ENCODE measurements at places on chromosomes 4 and X.

DNA sequence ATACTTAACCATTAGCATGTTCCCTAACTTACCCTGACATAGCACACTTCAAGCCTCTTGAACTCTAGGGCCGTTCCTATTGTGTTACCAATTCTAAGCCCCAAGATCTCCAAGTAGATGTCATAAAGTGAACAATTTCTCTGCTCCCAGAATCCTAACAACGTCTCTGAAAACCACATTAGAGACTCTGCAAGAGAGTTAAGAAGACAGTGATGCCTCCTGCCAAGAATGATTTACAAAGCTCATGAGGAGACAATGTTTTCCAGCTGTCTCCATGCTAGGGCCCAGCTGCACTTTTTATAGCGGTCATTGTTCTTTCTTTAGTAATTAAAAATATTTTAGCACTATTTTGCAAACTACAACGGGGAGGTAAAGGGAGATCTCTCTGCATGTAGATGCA is 358.4 kb downstream of the PPP3CA start:
- DNase-seq, result no peak

DNA sequence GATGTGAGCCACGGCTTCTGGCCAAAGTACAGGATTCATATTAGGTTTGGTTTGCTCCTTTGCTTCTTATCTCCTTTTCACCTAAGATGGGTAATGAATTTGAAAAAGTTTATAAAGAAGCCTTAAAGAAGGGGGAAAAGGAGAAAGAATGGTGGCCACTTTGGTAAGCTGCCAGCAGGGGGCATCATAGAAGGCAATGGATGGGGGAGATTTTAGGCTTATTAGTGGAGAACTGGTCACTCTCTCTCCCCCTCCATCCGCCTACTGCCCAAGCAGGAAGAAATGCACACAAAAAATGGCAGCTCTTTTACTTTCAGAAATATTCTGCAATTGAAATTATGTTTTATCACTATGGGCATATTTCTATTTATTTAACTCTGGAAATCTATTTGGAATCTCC is 32.0 kb downstream of the SPARCL1 start:
- DNase-seq, result no peak

GRCh38 chrX:115892787-115893671 is 277.5 kb upstream of the AGTR2 start:
- DNase-seq, result peak; percentile 70

- no peak for DNase-seq
These were observed 482.9 kb downstream of the NAF1 start for GRCh38 chr4:162683659-162684370.

DNA sequence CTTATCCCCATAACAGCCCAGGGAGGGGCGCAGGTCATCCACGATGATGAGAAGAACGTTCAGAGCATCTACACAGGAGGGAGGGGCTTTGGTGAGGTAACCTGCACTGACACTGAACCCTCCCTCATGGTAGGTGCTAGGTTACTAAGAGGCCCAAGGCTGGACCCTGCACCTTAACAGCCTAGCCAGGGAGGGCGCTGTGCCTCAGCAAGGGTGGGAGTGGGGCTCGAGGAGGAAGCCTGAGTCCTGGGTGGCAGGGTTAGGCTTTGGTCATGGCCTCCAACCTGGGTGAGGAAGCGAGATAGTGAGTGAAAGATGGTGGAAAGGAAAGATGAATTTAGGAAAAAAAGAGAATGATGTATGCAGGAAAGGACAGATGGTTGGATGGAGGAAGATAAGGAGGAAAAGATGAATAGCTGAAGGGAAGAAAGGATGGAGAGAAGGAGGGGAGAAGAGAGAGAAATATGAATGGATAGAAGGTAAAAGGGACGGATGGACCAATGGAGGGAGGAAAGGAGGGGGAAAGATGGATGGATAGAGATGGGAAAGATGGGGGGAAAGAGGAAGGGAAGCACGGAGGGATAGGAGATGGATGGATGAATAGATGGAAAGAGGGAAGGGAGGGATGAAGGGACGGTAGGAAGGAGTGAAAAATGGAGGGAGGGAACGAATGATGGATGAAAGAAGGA is 736 bp downstream of the IDS start:
- peak; percentile 67 for DNase-seq

DNA sequence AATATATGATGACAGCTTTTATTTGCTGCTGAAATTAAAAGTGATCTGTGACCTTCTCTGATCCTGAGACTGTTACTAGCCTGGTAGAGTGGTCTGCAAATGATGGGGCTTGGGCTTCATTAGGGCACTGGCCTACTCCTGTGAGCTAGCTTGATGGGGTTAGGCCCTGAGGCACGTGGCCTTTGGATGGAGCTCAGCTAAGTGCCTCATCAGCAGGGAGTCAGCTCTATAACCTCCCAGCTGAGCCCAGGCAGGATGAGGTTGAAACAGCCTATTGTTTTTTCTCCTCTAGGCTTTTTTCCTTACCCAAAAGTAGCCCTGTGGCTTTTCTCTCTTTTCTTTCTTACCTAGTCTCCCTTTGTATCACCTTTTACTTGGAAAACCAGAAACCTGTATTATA is 92.2 kb downstream of the AFF2 start:
- no peak for DNase-seq

DNA sequence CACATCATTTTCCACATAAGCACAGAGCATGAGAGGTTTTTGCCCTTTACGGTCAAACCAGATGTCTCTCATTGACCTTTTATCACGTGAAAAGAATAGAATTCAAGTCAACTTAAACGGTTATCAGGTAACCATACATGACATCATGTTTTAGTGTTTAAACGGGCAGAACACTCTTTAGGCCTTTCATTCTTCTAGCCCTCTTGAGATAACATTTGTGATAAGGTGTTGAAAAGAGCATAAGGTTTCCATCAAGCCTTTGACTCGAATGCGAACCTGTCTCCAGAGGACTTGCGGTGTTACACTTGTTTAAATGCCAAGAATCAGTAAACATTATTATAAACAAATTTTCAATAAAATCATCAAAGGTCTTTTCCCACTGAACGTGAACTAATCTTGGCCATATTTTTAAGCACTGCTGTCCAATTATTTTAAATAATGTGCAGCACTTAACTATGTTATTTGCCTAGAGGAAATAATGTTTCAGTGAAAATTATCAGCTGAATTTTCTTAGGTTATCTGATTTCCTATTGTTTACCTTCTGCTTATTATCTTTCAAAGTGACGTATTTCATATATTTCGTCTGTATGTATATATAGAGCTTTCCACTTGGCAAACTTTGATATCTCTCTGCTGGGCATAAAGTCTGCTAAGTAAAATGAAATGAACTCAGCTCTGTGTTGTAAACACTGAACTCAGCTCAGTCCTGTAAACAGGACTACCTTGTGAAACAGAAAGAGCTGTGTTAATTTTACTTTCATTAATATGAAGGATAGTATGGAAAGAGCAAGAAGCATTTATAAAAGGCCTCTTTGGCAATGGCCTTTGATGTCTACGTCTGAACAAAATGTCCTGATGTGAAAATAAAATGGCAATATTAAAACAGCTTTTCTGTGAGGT is 33.3 kb downstream of the TENM3 start:
- DNase-seq, result peak; percentile 44

GRCh38 chr4:107603430-107603829 is 116.6 kb downstream of the PAPSS1 start:
- DNase-seq, result no peak

DNA sequence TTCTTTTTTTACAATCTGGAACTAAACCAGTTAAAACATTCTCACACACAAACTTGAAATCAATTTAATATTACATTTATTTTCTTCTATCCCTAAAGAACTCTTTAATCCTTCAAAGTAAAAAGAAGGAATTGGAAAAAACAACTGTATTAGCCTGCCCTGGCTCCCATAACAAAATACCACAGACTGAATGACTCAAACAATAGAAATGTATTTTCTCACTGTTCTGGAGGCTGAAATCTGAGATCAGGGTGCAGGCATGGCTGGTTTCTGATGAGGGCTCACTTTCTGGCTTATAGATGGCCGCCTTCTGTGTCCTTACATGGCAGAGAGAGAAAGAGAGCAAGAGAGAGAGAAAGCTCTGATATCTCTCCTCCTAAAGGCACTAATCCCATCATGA is 149.4 kb downstream of the PDGFRA start:
- DNase-seq, result no peak

DNA sequence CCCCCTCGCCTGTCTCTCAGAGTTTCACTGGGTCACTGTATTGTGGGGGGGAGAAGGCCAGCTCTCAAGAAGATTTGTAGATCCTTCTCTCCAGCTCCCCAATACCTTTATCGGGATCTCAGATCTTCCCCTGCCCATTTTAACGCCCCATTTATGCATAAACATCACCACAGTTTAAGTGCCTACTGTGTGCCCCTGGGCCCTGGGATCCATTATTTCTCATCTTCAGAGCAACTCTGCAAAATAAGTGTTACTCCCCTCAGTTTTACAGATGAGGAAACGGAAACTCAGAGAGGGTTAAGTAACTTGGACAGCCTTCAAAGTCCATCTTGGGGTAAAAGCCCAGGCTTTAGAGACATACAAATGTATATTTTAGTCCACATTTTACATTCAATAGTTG is 421 bp upstream of the IGSF1 start:
- DNase-seq, result no peak

- no peak for DNase-seq
These were observed 21.0 kb upstream of the IL13RA2 start for GRCh38 chrX:115038406-115038805.

GRCh38 chr4:104413487-104413886 is 81.2 kb downstream of the CXXC4 start:
- no peak for DNase-seq

- no peak for DNase-seq
These were observed 936.3 kb downstream of the CENPC start for GRCh38 chr4:66609014-66609413.

DNA sequence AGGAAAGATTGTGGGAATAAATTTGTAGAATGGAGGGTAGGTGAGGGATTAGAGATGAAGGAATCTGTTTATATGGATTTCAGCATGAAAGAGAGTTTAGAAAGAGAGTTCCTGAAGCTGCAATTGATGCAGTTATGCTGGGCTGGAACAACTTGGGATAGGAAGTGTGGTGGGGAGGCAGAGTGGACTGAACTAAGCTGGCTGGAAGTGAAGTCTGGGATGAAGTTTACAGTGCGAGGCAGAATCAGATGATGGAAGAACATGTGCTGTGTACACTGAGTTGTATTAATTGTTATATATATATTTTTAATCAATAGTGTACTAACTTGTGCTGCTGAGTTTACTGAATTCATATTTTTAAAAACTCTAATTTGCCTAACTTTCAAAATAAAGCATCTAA is 461.9 kb downstream of the SPRY1 start:
- DNase-seq, result no peak

Measured in SK-N-SH (cell line).